Activated CD4-positive, alpha-beta T cell treated with anti-CD3 and anti-CD28 coated beads, Interleukin-10, Interleukin-2, amounts not matched to agents 100 ng/mL and 50 ng/mL, durations not matched to agents 16 hours and 8 hours (primary cell): ENCODE measurements at places on chromosomes 2 and 18.
A peak's percentile ranks its signal among the peaks of the same experiment; 100 is the strongest.

GRCh38 chr2:223865124-223865523 is 27.7 kb upstream of the AP1S3 start:
- peak; percentile 31 for DNase-seq

- DNase-seq, result no peak
Measured at GRCh38 chr2:200750323-200750910, 61.3 kb upstream of the BZW1 start.

DNA sequence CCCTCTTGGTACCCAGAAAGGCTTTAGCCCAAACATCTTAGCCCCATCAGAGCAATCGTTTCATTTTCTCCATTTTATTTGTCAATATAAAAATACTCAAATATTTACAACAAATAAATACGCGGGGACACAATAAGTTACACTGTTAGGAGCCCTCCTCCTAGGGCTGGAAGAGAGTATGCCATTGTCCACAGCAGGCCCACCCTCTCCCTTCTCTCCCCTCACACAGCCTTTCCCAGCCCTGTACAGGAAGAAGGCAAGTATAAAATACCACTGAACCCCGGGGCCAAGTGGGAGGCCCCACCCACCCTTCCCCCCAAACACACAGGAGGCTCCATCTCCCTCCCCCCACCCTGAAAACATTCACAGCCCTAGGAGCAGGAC is 1.9 kb upstream of the ANKRD39 start:
- no peak for DNase-seq

DNA sequence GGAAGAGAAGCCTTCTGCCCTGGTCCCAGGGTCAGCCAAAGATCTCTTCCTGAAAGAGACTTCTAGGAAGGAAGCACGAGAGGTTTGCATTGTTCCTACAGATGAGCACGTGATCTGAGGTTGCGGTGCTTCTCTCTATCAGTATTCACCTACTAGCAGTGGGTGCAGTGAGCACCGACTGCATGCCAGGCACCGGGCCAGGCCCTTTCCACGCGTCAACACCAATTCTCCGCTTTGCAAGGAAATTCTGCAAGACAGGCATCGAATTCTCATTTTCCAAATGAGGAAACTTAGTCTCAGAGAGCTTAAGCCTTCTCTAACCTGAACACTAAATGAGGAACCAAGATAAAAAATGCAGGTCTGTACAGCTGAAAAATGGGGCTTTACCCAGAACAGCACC is 151.5 kb upstream of the MYCN start:
- DNase-seq, result no peak

DNA sequence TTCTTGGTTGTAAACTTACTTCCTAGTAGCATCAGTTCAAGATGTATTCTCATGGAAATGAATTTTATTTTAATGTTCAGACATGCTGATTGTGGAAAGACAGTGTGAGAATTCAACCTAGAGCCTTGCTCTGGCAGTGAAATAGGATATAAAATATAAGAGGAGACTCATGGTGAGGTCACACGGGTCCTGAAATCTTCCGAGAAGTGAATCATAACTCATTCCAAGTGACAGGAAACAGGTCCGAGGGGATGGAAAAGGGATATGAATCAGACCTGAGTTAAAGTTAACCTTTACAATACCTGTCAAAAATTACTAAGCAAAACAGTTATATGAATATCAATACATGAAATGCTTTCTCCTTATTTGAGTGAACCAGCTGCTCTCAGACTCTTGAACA is 185.2 kb upstream of the LRRTM1 start:
- DNase-seq, result no peak

DNA sequence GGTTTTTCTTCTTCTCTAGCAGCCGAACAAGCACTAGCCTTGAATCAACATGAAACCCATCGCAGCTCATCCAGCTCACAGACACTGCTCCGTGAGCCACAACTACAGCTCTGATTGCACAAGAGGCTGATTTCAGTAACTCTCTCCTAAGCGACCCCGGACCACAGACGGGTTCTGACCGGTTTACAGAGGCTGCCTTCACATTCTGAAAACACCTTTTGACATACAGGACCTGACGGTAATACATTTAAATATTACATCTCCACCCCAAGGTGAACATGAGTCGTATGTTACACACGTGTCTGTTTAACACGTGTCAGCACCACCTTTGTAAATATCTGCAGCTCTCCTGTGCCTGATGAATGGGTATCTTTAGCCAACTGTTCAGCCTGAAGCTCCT is 120.7 kb downstream of the TMEM18 start:
- DNase-seq, result no peak

GRCh38 chr2:168139852-168140251 is 107.5 kb downstream of the STK39 start:
- no peak for DNase-seq

DNA sequence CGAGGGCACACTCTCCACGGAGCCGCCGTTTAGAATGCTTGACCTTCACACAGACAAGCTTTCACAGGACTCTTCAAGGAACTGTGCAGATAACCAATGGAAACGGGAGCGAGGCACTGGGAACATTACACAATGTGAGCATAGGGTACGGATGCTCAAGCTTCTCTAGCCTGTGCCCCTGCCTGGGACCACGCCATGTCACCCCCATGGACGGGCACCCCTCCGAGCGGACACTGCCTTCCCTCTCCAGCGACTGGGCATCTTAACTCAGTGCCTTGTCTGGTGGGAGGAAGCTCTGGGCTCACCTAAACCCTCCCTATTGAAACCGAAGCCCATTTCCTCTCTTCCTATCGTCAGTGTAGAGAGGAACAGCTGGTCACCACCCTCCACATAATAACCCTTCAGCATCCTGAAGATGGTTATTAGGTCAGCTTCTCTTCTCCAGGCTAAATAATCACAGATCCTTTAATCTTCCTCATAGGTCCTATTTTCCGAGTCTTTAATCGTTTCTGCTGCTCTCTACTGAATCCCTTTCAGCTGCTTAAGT is 626.7 kb downstream of the GALR1 start:
- DNase-seq, result no peak

GRCh38 chr2:196980001-196980400 is 53.5 kb upstream of the PGAP1 start:
- no peak for DNase-seq

- no peak for DNase-seq
Measured at GRCh38 chr2:217837530-217837929, 165.3 kb downstream of the TNS1 start.

GRCh38 chr2:20424300-20425290 is 22.3 kb upstream of the RHOB start:
- DNase-seq, result peak; percentile 60

- no peak for DNase-seq
Measured at GRCh38 chr2:163571423-163572102, 164.2 kb downstream of the FIGN start.

GRCh38 chr2:238818561-238818960 is 29.3 kb upstream of the TWIST2 start:
- no peak for DNase-seq

DNA sequence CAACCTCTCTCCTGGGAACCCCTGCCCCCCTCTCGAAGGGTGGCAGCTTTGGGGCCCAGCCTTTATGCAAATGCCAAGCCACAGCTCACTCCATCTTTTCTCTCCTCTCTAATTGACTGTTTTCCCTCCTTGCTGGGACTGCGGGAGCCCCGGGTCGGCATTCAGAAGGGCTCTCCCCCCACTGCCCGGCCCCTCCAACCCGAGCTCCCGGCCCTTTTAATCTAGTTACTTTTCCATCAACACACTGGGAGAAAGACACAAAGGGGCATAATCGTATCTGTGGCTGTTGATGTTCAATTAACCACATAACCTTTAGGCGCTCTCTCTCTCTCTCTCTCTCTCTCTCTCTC is 95.4 kb downstream of the INHBB start:
- DNase-seq, result no peak

- DNase-seq, result no peak
Measured at GRCh38 chr2:60966507-60967405, 50.8 kb upstream of the PEX13 start.

DNA sequence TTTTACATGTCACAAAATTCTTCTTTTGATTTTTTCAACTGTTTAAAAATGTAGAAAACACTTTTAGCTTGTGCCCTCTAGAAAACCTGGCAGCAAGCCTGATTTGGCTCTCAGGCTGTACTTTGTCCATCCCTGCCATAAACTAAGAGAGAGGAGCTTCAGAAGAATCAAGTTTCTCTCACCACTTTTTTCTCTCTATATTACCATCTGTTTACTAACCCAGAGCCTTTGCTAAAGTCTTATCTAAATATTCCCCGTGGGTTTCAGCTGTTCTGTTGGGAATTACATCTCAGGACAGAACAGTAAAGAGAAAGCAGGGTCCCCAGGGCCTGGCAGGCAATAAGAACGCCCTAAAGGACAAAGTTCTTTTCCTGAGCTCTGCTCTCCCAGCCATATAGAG is 409.1 kb upstream of the CRIM1 start:
- DNase-seq, result no peak

- DNase-seq, result no peak
Measured at GRCh38 chr2:152278526-152278925, 56.4 kb upstream of the FMNL2 start.

- no peak for DNase-seq
Measured at GRCh38 chr2:53378791-53379190, 388.8 kb upstream of the CHAC2 start.

- DNase-seq, result no peak
Measured at GRCh38 chr2:63734510-63734909, 107.2 kb upstream of the UGP2 start.

DNA sequence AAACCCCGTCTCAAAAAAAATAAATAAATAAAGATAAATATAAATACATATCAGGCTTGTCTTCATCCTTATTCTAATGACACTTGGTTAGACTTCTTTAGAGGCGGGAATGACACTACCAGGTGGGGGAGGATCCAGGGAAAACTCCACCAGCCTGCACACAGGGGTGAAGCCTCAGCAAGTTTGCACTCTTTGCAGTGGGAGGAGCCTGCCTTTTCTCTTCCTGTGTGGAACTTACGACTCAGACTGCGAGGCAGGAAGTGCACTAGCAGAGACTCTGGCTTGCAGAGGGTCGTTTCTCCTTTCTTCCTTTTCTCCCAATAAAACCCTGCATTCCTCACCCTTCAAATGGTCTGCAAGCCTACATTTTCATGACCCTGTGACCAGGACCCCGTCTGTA is 153.6 kb upstream of the CBLN2 start:
- peak; percentile 6 for DNase-seq

GRCh38 chr2:226716126-226716525 is 83.5 kb downstream of the IRS1 start:
- DNase-seq, result no peak

DNA sequence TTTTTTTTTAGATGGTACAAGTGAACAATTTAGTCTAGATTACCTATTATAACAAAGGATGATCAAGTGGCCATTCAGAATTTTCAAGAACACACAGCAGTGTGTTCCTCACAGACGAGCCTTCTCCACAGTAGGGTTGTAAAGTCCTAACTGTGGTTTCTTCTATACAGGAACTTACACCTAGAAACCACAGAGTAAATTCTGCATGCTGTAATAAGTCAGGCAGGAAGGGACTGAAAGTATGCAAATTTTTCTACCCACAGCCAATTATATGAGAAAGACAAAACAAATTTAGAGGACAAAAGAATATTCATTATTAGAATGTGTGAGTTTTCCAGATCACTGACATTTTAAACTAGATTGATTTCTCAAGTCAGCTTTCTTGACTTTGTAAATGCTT is 99.5 kb downstream of the RBMS1 start:
- peak; percentile 84 for DNase-seq

GRCh38 chr2:9310377-9310776 is 103.8 kb downstream of the ASAP2 start:
- no peak for DNase-seq

DNA sequence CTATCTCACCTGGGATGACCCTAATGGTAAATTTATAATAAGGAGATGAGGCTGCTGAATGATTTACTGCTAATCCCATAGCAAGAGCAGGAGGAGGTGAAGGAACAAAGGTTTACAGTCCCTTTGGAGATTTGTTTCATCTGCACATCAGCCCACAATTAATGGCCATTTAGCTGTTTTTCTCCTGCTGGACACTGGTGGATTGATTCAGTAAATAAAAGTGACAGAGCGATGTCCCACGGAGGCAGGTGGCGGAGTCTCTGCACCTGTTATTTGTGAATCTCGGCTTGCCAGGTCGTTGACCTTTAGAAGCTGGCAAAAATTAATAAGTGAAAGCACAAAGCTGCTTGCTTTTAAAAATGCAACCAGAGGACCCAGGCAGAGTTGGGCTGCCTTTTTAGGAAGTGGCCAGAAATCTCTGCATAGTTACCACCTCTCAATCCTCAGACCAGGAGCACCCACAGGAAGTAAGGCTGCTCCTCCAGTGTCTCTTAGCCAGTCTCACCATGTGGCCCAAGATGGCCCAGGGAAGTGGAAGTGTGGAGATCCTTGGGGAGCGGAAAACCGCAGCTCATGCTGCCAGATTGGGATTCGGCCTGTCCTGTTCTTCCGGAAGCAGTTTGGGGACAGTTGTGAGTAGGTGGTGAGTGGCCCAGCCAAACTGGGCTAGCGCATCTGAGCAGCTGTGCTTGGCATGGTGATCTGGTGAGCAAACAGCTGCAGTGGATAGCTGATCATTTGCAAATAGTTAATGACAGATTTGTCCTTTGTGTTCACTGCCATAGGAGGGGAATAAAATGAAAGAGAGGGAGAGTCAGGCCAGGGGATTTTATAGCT is 1005.7 kb upstream of the PIK3C3 start:
- no peak for DNase-seq

- DNase-seq, result peak; percentile 72
Measured at GRCh38 chr2:28004086-28004485, 113.6 kb downstream of the BABAM2 start.

GRCh38 chr2:241066893-241067341 is 35.2 kb downstream of the MTERF4 start:
- no peak for DNase-seq

DNA sequence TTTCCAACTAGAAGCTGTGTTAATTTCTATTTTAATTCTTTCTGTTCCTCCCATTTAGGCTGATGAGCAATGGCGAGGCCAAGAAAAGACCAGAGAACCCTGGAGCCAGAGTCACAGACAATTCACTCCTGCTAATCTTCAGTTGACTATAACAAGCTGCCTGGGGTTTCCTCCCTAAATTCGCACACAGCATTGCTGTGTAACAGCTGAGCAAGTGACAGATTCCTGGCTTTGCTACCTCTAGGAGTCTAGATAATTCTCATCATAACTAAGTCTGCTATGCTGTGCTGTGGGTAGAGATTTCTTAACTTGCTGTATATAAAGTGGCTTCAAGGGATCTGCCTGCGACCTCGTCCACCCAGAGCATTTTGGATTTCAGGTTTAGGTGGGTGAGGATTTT is 131.3 kb upstream of the REV1 start:
- no peak for DNase-seq

DNA sequence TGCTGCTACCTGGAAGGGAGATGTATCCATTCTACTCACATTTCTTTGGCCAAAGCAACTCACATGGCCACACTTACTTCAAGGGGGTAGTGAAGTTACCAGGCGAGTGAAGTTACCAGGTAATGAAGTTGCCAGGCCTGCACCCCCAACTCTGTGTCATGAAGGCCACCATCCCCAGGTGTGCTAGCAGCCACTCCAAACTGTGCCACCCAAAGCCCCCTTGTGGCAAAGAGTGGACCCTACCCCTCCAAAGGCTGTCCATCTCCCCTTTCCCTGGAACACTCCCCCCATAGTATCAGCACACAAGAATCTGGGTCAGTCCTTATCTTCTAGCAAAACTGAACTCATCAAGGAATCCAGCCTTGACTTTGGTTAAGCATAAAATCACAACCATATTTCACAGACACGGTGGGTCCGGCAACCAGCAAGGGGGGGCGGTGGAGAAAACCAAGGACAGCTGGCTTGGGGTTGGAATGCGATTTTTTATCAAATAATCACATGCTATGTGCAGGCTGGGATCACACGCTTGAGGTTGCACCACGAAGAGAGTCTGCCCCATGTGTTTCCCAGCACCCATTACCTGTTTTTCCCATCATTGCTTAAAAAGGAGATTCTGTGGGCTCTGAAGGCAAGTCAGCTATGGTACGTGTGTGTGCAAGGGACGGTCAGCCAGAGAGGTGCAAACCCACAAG is 60.9 kb downstream of the ZFP36L2 start:
- no peak for DNase-seq
